Gastrocnemius medialis (tissue), 4 donors: ENCODE measurements at places on chromosomes 6 and 20. TPM values are rescaled to one million over a fixed set of nuclear protein-coding genes. Genes with fewer than 3 reads are reported as not detected.

DNA sequence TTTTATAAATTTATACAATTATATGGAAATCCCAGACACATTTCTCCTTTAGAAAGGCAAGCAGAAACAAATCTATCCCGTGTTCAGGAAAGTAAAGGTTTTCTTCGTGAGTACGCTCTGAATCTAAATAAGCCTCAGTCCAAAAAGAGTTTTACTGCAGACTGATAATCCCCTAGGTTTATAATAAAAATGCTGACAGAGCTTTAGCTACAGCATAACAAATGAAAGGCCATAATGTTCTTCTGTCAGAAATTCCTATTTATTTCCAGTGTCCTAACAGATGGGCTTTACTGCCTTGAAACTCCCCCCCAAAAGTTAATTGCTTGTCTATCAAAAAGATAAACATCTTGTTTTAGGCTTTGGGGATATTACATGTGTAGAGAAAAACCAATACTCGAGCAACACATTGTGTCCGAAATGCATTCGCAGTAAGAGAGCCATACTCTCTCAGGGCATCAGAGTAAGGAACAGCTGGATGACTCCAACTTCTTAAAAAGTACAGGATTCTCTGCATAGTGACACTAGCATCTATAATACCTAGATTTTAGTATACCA is 109.0 kb downstream of the PRKN start:
- DNase-seq, result no peak

DNA sequence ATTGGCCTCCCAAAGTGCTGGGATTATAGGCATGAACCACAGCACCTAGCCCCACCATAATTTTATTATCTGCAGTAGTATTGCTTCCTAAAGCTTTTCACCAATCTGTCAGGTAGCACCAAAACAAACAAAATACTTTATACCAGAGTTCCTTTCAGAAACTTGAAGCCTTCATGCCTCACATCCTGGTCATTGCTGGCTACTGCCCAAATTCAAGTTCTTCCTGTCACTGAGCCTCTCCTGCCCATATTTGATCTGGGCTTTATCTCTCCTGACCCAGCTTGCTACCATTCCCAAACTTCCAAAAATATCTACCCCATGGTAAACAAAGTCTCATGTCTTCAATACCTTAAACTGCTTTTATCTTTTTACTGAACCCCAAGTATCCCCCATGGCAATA is 34.9 kb upstream of the DST start:
- DNase-seq, result no peak

GRCh38 chr6:44226368-44227147 is 3.2 kb downstream of the SLC29A1 start:
- DNase-seq, result no peak

DNA sequence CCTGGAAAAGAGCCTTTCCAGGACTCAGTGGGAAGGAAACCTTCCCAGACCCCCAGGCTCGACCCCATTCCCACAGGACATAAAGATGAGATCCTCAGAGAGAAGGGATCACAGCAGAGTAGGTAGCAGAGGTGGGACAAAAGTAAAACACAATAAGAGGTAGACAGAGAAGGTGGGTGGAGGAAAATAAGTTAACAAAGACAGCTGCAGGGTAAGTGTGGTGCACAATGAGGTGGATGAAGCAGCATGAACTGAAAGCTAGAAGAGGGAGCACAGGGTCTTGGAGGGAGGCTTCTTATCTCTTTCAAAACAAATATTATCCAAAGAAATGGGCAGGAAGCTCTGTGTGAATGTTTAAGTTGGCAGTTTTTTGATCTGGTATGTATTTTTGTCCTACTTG is 14.0 kb upstream of the MAP7 start:
- no peak for DNase-seq

- DNase-seq, result no peak
Observed at GRCh38 chr6:83086751-83087150, 19.3 kb downstream of the DOP1A start.

DNA sequence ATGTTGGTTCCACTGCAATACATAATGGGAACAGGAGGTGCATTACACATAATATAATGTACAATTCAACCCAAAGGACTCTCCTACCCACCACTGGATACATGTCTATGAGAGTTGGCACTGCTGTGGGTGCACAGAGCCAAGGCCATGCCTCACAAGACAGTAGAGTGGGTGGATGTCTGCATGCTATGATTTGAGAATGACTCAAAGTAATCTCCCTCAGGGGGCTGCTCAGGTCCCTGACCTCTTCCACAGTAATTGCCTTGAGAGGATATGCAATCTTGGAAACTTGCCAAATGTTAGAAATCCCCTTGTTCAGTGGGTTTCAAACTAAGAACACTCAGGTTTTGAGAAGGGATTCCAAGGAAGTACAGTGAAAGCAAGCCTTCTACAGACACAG is 79.0 kb downstream of the ANKEF1 start:
- DNase-seq, result no peak

Gene SCGN
- not detected for total RNA-seq

Gene FAM135A
- 18.4 TPM for total RNA-seq

DNA sequence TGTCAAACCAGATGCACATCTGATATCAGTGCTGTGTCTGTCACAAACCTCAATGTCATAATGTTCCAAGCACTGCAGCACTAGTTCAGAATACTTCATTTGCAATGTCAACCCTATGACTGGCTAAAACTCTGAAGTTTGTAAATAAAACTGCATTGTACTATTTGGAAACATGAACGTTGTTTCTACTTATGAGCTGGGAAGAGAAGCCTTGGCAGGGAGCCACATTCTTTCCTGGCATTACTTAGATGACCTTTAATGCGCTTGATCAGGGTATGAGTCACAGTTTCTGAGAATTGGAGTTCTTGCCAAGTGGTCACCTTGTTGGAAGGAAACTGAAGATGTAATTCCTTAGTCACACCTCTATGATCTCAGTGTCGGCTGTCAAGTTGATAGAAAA is 664.8 kb upstream of the MMS22L start:
- no peak for DNase-seq

GRCh38 chr6:42045538-42046460 is 4.5 kb upstream of the TAF8 start:
- peak; percentile 87 for DNase-seq

DNA sequence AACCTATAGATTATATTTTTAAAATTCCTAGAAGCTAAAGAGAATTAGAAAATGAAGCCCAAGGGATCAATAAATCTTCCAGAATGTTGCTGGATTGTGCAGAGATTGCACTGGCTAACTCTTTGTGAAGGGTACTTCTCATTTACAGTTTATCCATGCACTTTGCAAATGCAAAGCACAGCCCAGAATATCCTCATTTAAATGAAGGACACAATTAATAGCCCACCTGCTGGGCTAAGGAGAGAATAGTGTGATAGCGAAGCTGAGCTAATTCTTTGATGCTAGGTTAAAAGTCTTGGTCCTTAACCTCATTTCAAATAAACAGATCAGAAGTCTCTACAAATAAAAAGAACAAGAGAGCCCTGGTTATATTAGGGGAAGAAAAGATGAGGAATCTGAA is 72.5 kb downstream of the SMPDL3A start:
- DNase-seq, result no peak
